ENCODE measurements at places on chromosomes 6 and 20. TPM values are rescaled to one million over a fixed set of nuclear protein-coding genes. Genes with fewer than 3 reads are reported as not detected.

SH3BGRL2 gene
- 1.8 TPM for total RNA-seq

ESR1 gene
- total RNA-seq = 0.94 TPM

EYA2 gene
- total RNA-seq = 0.49 TPM

SLC17A9 gene
- 0.81 TPM for total RNA-seq

VNN1 gene
- total RNA-seq = 0.06 TPM

UST gene
- total RNA-seq = 10.2 TPM

TSPYL1 gene
- total RNA-seq = 49.9 TPM

OPN5 gene
- not detected for total RNA-seq

FAM162B gene
- total RNA-seq = 2.4 TPM

ZNF165 gene
- 0.05 TPM for total RNA-seq

Measured in cardiac ventricle fibroblast (primary cell).